ENCODE measurements at places on chromosomes 1 and 21. TPM values are rescaled to one million over a fixed set of nuclear protein-coding genes. Genes with fewer than 3 reads are reported as not detected.

Gene ZBTB48
- total RNA-seq: 21.3 TPM

Gene GJA8
- total RNA-seq: not detected

Gene FAM151A
- not detected for total RNA-seq

Gene TNFRSF8
- total RNA-seq: not detected

Gene ADCY10
- under 0.01 TPM for total RNA-seq

Gene SHISAL2A
- not detected for total RNA-seq

Gene ACBD3
- total RNA-seq: 80.2 TPM

Gene IL20
- total RNA-seq: 0.43 TPM

Gene TRPM2
- total RNA-seq: not detected

Gene OR2L13
- not detected for total RNA-seq

Gene GPR89A
- total RNA-seq: 24.5 TPM

Gene S100A6
- total RNA-seq: 257 TPM

Gene SELP
- not detected for total RNA-seq

Gene CELA2B
- not detected for total RNA-seq

Gene SPRR1B
- total RNA-seq: 86.5 TPM

Gene CTSS
- total RNA-seq: 2.1 TPM

Gene SPATA1
- 0.14 TPM for total RNA-seq

Gene GPR37L1
- not detected for total RNA-seq

Gene ITSN1
- total RNA-seq: 22.2 TPM

Gene MAPKAPK2
- total RNA-seq: 66.2 TPM

Gene RHD
- not detected for total RNA-seq

Gene LCE1F
- not detected for total RNA-seq

Gene TGFB2
- 20.4 TPM for total RNA-seq

Gene OR2L5
- total RNA-seq: not detected

Gene CENPF
- total RNA-seq: 0.85 TPM

Gene RASAL2
- total RNA-seq: 24.8 TPM
